ENCODE measurements at places on chromosomes 12 and 14. TPM values are rescaled to one million over a fixed set of nuclear protein-coding genes. Genes with fewer than 3 reads are reported as not detected.

The ERP29 gene
- 92.5 TPM for total RNA-seq

The TTC5 gene
- 6.9 TPM for total RNA-seq

The KIF26A gene
- 8.2 TPM for total RNA-seq

The TTC9 gene
- total RNA-seq = 1.7 TPM

The LRRK2 gene
- 4.4 TPM for total RNA-seq

The LALBA gene
- total RNA-seq = not detected

The TAS2R19 gene
- total RNA-seq = 0.44 TPM

The PPP1R36 gene
- total RNA-seq = 0.52 TPM

The MUCL1 gene
- not detected for total RNA-seq

The TMEM179 gene
- total RNA-seq = not detected

GRCh38 chr12:89874146-89874545 lies 165.5 kb upstream of the ATP2B1 start:
- DNase-seq = peak; percentile 45

DNA sequence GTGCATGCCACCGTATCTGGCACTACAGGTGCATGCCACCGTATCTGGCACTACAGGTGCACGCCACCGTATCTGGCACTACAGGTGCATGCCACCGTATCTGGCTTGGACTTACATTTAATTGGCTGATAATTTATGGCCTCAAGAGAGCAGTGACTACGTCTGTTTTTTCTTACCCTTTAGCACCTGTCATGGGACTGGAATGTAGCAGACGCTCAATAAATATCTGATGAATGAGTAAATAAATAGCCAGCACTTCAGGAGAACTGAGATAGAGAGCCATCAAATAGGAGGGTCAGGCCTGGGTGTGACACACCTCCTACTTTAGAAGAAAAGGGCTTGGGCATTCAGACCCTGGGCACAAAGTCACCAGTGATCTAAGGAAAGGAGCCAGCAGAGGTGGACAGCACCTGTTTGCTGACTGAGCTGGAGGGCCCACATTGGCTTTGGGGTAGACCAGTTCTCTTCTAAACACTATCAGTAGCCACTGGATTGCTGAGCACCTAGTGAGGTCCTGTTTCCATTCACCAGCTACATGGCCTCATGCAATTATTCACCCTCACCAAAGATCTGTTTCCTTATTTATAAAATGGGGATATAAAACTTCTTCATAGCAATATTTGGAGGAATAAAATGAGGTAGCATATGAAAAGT lies 50.1 kb downstream of the RFX4 start:
- DNase-seq = no peak

- DNase-seq = no peak
These were observed 513.8 kb upstream of the CCDC196 start for GRCh38 chr14:65972346-65972870.

GRCh38 chr12:3775385-3776035 lies 22.6 kb upstream of the CRACR2A start:
- DNase-seq = no peak

DNA sequence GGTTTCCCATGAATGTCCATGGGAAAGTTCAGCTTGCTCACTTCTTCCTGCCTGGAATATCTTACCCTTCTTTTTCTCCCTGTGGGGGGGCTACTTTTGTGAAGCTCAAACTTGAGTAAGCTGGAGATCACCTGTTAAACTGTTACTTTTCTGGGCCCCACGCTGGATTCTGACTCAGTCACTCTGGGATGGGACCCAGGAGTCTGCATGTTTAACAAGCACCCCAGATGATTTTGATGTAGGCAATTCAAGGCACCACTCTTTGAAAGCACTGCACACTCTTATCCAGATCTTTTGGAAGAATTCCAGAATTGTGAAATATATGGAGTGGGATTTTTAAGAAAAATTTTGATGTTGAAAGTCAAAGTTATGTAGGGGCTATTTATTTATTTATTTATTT lies 46.3 kb upstream of the IGF1 start:
- DNase-seq = no peak

DNA sequence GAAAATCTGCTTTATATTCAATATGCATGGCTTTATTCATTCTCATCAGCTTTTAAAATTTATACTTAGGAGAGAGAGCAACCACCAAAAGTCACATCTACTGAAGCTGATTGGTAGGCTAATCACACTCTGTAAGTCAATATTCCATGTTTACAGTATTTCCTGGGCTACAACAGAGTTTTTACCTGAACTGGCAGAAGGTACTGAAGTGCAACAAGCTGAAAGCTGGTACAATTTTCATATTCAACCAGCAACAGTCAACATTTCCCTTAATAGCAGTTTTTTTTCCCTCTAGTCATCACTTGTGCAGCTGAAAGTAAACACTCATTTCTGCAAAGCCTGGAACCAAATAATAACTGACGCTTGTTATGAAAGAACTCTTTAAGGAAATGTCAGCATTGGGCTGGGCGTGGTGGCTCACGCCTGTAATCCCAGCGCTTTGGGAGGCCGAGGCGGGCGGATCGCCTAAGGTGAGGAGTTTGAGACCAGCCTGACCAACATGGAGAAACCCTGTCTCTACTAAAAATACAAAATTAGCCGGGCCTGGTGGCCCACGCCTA lies 12.9 kb downstream of the BRAP start:
- no peak for DNase-seq

DNA sequence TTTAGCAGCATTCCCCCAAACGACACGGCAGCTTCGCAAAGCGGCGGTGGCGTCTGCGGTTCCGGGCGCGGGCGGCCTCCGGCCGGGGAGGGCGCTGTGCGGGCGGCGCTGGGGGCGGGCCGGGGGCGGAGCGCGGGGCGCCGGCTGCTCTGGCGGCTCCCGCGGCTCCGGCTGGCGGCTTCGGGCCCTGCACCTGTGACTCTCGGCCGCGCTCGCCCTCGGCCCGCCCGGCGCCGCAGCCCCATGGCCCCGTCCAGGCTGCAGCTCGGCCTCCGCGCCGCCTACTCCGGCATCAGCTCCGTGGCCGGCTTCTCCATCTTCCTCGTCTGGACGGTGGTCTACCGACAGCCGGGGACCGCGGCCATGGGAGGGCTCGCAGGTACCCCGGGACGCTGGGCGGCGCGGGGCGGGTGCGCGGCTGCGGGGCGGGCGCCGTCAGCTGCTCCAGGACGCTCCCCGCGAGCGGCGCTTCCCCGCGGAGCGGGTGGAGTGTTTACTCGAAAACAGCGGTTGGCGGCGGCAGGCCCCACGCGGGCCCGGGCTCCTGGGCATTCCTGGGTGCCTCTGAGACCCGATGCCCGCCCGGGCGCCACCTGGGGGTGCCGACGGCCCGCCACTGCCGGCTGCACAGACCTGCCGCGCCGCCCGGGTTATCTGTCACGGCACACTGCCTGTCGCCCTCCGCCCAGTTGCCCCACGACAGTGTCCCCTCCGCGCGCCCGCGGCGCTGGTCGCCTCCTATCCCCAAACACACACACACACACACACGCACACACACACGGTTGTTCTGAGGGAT lies at the start of gene SLC48A1:
SLC48A1 (plus strand) TSS at position 177 of the 796 bp plus-strand sequence; CDS start at position 244, 67 bp downstream.
- peak; percentile 84 for DNase-seq

DNA sequence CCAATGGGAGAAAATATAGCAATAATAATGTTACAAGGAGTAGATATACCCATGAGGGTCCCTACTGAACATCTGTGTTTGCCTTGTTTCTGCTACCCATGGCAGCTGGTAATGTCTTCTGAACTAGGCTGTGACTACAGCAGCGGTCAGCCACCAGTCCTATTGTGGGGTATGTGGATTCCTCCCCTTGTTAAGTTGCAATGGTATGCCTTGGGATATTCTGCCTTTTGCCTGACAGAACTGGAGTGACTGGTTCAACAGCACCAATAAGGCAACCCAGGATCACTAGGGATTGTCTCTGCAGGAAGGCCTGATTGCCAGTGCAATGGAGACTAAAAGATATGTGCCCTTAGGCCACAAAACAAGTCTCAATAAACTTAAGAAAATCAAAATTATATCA lies 9.7 kb upstream of the ATL1 start:
- no peak for DNase-seq

DNA sequence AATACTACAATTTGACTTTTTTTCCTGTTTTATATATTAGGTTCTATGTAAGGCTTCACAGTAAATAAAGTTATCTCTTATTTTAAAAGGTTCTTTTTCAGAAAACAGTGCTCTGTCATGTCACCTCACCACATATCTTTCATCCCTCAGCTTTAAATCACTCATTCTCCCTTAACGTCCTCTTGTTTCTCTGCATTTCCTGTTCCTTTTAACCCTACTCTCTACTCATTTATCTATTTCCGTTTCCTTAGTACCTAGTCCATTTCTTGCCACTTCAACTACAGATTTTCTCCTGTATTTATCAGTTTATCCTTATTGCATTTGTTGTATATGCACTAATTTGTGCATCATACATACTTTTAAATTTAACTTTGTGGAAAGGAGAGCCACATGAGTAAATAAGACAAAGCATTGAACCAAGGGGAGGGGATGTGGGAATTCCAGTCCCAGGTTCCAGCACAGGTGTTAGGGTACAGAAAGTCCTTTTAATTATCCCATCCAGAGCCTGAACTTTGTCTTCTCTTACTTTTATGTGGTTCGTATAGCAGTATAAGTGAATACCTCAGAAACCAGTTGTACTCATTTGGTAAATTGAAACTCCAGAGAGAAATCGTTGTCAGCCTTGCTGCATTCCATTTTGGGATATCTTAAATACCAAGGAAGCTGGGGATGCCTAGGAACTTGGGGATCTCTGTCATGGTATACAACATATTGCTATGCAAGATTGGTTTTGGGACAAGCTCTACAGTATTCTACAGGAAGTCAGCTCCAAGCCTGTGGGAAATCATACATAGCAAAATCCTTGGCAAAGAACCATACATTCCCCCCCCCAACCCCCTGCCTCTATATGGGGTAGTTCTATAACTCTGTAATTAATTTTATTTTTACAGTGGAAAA lies 120.5 kb downstream of the DIP2B start:
- no peak for DNase-seq

- no peak for DNase-seq
These were observed 2.1 kb upstream of the TRMT61A start for GRCh38 chr14:103526914-103527248.

DNA sequence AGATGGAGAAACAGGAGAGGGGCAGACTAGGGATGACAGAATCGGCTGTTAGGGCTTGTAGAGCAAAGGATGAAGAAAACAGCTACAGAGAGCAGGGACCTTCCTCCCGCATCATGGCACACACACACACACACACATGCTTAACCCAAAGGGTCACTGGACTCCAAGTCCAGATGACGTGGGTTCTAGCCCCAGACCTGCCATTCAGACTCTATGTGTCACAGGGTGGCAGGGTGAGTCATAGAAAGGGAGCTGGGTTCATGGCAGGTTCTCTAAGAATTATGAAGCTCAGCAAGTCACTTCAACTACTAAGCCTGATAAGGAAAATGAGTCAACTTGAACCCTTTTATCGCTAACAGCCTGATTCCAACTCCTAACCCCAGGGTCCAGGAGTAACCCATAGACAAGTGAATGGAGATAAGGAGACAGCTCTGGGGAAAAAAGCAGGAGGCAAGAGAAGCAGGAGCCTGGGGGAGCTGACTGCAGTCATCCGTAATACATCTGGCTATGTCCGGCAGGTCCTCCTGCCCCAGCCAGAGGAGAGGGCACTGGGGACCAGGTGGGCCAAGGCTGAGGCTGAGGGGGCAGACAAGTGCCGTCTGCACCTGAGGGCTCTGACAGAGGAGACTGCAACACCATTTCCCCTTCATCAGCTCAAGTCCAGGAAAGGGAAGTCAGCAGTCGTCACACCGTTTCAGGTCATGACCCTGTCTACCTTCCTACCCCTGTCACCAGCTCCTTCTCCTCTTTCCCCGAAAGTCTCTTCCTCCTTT lies 3.6 kb upstream of the TNFRSF1A start:
- no peak for DNase-seq

- DNase-seq = no peak
These were observed 9.0 kb upstream of the KANSL2 start for GRCh38 chr12:48690990-48691389.

GRCh38 chr12:91381309-91381804 lies 198.7 kb upstream of the DCN start:
- no peak for DNase-seq

DNA sequence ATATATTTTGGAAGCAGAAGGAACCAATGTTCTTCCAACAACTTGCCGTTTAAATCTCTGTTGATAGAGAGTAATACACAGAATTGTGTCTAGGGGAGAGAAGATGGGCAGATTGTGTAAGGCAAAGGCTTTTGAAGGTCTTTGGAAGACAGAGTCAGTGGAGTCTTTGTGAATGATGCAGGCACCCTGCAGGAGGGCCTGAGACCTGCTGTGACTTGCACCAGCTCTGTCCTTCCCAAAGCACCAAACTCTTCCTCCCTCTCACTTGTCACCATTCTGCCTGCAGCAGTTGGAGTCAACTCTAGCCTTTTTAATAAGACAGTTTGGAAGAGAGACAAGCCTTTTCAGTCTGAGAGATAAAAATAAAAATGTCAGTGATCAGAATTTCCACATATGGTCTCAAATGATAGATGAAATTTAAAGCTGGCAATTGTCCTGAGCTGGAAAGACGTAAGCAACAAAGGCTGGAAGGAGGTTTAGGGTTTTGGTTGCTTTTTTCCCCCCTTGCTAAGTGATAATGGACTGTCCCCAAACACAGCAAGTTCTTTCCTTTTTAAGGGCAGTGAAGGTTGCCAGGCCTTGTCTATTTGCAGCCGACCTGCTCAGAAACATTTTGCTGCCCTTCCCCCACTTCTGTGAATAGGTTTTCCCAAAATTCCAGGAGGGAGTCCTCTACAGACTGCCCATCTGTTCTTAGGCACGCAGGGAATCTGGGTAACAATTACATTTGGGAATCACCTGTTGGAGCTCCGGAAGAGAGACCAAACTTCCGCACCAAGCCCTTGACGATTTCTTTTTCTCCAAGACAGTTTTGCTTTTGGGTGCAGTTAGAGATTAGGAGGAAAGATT lies 103.0 kb upstream of the NTF3 start:
- no peak for DNase-seq

DNA sequence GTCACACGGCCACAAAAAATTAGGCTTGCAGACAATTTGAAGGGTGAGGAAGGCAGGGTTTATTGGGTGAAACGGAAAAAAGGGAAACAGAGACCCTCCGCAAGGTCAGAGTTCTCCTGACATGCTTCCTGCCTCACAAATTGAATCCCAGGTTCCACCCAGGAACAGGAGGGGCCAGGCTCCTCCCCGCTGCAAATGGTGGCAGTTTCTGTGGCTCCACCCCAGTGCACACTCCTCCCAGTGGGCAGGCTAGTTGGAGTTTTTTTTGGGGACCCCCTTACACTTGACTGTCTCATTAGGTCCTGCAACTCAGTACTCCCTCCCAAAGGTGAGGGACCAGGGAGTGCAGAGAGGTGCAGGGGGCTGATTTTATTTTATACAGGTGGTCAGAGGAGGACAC lies 39.4 kb upstream of the PPP1CC start:
- DNase-seq = no peak

- no peak for DNase-seq
These were observed 414.5 kb downstream of the PCNX1 start for GRCh38 chr14:71321574-71322315.
